ENCODE measurements at places on chromosomes 13 and 19. TPM values are rescaled to one million over a fixed set of nuclear protein-coding genes. Genes with fewer than 3 reads are reported as not detected.

- DNase-seq, result no peak
These were observed 148.0 kb upstream of the FNDC3A start for GRCh38 chr13:48827709-48828108.

GRCh38 chr13:40651866-40652587 lies 14.4 kb downstream of the FOXO1 start:
- DNase-seq, result no peak

DNA sequence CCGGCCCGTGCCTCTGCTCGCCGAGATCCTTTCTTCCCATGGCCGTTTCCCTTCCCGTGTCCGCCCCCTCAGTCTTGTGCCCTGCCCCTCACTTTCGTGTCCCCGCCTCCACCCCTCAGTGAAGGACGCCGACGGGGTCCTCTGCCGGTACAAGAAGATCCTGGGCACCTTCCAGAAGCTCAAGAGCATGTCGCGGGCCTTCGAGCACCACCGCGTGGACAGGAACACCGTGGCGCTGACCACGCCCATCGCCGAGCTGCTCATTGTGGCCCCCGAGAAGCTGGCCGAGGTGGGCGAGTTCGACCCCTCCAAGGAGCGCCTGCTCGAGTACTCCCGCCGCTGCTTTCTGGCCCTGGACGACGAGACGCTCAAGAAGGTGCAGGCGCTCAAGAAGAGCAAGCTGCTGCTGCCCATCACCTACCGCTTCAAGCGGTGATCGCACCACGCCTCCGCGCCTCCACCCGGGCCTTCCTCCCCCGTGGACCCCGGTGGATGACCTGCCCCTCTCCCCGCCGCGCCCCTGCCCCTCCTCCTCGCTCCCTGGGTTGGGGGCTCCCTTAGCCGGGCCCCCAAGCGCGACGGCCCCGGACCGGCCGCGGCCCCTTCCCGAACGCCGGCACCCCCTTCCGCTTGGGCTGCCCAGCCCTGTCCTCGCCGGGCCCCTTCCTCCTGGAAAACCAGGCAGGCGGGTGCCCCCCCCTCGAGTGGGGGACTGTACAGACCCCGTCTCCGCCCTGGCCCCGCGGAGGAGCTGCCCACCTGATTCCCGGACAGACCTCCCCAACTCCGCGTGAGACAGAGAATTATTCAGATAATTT lies 2.3 kb upstream of the U2AF2 start:
- no peak for DNase-seq

DNA sequence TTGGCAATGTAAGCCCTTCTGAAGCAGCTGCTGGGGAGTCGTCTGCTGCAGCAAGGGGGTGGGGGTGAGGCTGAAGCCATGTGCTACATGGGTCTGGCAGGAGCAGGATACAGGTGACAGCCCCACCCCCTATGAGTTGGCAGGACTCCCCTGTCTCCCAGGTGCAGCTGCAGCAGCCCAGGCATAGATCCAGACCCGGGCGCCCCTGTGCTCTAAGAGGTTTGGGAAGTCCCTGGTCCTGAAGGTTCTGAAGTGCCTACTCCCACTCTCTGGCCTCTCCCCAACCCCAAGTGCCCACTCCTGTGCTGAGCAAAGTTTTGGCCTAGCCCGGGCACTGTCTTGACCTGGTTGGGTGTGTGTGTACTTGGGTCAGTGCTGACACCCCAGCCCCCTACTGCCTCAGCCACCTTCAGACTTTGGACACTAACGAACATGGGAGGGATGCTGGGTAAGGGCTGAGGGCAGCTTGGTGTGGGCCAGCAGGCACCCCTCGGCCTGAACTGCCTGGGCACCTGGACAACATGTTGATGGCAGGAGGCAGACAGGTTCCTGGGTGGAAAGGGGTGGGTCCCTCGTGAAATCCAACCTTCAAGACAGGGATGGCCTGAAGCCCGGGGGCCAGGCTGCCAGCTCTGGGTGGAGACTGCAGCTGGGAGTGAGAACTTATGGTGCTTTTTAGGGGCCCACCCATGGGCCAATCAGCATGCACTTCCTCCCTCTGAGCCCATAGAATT lies 54.1 kb upstream of the SLITRK6 start:
- no peak for DNase-seq

DNA sequence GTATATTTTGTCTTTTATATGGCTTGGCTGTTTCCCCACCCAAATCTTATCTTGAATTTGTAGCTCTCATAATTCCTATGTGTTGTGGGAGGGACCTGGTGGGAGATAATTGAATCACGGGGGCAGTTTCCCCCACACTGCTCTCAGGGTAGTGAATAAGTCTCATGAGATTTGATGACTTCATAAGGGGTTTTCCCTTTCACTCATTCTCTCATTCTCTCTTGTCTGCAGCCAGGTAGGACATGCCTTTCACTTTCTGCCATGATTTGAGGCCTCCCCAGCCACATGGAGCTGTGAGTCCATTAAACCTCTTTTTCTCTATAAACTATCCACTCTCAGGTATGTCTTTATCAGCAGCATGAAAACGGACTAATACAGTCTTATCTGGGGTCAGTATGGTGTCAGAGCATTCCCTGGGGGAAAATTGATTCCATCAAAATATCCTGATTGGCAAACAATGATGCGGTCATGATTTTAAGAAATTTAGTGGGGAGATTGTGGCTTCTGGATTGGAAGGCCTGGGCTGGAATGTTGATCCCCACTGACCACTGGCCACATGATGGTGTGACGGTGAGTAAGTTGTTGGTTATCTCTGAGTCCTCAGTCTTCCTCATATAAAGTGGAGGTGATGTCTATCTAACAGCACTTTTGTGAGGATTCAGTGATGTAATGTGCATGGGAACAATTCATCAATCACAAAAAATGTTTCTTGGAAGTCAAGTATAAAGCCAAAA lies 27.5 kb upstream of the ANKRD10 start:
- no peak for DNase-seq

DNA sequence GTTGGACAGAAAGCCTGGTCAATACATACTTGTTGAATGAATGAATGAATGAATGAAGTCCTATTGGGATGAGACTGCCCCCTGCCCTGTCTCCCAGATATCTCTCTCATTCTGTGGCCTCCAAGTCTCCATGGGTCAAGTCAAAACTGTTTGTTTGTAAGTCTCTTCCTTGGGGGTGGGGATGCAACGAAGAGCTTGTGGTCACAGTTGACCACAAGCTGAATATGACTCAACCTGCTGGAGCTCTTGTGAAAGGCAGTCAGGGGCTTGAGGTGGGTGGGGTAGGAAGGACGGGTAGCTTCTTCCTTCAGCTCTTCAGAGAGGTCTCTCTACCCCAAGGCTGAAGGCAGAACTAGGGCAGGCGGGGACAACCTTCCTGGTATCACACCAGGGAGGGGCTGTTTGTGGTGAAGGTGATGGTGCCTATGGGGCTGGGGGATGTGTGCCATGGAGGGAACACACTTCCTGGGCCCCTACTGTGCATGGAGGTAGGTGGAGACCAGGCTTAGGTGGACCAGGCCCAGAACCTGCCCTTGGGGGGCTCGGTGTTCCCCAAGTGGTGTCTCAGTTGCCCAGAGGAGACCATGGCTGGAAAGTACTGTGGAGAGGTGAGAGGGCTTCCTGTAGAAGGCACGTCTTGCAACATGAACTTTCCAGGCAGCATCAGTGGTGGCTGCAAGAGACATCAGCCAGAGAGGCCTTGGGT lies 8.0 kb downstream of the MYO1F start:
- DNase-seq, result no peak

- DNase-seq, result no peak
These were observed 3.0 kb upstream of the ZNF628 start for GRCh38 chr19:55473225-55474012.

The IL17D gene
- total RNA-seq, result 2.7 TPM

The EBI3 gene
- total RNA-seq, result 1.5 TPM

The OR7A5 gene
- not detected for total RNA-seq

The ZNF229 gene
- total RNA-seq, result 14.3 TPM

The TINCR gene
- total RNA-seq, result 0.90 TPM

The FGF9 gene
- total RNA-seq, result 0.21 TPM

The S1PR2 gene
- total RNA-seq, result 10.0 TPM

The LGALS4 gene
- total RNA-seq, result 0.81 TPM

The KLK2 gene
- not detected for total RNA-seq
